ENCODE measurements at places on chromosomes 2 and 18.

DNA sequence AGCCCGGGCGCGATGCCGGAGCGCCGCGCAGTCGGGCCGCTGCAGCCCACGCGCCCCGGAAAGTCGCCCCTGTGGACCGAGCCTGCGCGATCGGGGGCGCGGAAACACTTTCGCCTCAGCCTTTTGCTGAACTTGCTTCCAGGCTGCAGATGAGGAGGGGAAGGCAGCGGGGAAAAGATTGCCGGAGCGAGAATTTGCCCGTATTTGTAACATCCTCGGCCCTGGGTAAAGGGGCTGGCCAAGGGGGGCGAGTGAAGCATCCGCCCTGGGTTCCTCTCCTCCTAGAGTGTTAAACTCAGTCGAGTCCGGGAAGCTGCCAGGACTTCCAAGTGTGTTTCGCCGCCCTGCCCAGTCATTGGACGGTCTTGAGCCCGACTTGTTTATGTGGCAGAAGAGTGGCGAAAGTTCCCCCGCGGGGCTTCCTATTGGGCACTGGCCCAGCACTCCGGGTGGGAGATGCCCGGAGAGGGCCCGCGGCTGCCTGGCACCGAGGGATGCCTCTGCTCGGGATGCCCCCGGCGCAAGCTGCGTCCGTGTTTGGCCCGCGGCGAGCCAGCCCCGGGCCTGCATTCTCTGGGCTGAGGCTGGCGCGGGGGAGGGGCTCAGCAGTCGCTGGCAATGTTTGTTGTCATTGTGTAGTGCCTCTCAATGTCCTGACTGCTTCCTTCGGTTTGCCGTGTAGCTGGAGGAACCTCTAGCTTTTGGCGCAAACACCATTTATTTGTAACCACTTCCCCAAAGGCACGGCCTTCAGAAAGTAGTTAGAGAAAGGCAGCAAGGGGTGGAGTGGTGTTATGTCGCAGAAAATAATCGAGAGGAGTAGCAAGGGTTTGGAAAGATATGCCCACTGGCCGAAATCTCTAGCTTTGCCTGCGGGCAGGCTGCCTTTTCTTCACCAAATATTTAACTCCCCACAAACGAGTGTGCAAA, 1.1 kb downstream of the CYBRD1 start:
- no peak for DNase-seq

DNA sequence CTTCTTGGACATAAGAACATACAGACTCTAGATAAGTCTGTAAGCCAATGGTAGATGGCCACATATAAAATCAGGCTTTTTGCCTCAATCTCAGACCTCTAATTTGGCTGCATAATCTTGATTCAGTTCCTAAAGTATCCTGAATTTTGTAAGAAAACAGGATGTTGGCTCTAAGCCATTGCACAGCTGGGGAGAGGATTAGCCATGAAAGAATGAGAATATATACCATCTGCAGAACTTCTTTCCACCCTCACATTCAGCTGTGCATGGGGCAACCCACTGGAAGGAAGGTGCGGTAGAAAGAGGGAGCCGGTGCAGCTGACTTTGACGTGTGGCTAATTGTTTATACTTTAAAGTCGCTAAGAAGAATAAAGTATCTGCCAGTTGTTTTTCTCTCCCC, 1061.6 kb upstream of the FAM98A start:
- no peak for DNase-seq

DNA sequence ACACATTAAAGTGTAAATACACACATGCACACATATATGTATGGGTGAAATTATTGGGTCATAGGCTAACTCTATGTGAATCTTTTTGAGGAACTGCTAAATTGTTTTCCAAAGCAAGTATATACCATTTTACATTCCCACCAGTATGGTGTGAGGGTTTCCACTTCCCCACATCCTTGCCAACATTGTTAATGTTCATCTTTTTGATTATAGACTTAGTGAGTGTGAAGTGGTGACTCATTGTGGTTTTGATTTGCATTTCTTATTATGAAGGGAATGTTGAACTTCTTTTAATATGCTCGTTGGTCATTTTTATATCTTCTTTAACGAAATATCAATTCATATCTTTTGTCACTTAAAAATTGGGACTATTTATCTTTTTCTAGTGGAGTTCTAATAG, 181.8 kb upstream of the GCFC2 start:
- DNase-seq, result no peak

GRCh38 chr2:96874198-96874831, 4.4 kb upstream of the SEMA4C start:
- no peak for DNase-seq

DNA sequence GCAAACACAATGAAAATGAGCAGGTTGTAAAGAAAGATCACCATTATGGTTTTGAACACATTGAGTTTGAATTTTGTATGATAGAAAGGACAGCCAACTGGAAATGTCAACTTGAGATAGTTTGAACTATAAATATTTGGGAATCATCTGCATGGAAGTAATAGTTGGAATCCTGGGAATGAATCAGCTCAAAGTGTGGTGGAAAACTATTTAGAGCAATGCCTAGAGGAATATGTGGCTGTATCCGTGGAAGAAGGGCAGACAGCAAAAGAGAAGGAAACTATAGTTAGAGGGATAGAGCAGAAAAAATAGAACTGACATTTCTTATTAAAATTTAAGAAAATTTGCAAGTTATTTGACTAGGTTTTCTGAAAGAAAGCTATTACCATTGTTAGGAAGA, 112.5 kb upstream of the OTX1 start:
- DNase-seq, result no peak

GRCh38 chr18:1438458-1438910, 533.8 kb downstream of the ADCYAP1 start:
- DNase-seq, result no peak

- DNase-seq, result no peak
These were observed 76.9 kb downstream of the NRXN1 start for GRCh38 chr2:50955081-50955480.

DNA sequence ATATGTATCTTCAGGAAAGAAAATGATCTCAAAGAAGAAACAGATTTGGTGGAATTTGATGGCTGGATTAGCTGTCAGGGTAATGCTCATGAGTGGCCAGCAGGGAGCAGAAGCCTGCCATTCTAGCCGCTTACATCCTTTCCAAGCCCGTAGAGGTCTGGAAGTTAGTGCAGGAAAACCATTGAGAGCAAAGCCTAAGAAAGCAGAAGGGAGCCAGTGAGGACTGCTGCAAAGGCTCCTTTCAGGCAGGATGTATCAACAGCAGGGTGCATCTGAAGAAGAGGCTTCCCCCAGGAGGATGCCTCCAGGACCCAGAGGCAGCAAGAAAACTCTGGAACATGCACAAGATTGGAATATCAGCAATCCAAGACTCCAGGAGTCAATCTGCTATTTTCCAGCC, 22.9 kb upstream of the LBH start:
- DNase-seq, result no peak

DNA sequence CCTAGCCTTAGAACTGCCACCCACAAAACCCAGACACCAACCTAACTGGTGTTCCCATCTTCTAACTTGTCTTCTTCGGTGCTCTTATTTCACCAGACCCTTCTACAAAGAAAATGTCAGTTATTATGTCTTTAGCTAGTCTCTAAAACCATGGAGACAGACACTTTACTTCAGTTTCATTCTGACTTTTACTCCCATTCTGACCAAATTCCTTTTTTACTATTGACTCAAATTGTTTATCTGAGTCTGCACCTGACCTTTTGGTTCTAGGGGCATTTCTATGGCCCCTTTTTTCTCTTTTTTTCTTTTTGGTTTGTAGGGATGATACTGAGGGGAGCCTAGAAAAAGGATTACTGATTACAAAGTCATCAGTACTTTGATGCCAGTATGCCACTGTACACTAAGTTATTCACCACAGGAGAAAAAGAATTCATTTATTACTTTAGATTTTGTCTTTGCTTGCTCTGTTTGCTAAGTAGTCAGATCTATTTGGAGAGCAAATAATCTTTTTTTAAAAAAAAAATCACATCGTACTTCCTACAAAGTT, 6.8 kb upstream of the SLC1A4 start:
- DNase-seq, result no peak

- DNase-seq, result peak; percentile 73
These were observed at the start of gene CLIP4 for GRCh38 chr2:29114946-29115609. Gene CLIP4, plus strand, starts transcription at chr2:29115415. Its CDS starts 5,974 bp downstream, at chr2:29121389.

DNA sequence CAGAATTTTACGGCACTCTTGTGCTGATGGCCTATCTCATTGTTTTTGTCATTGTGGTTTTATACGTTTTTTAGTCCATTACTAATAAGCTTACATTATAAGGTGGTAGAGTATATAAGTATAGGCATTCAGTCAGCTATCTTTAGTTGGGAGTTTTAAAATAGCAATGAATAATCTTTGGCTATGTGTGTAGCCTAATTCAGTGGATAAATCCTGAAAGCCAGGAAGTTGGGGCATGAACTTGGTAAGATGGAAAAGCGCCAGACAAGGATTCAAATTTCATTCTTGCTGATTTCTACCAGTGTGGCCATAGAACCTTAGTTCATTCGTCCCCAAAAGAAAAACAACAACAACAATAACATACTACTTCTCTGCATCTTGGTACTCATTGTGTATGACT, 31.2 kb downstream of the EPC2 start:
- DNase-seq, result no peak

DNA sequence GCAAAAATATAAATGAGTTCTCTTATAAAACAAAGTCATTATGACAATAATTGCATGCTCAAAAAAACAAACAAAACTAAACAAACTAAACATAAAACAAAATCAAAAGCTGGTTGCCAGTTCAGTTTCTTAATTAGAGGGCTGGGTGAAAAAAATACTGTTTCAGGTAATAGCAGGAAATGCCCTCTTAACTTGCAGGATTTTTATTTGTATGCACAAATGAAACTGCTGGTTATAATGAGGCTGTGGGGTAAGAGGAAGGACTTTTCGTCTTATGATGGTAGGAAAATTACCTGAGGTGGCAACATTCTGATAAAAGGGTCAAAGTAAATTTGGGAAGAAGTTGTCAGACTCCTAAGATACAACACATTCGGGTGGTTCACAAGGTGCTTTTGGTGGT, 21.5 kb upstream of the CDKL4 start:
- DNase-seq, result no peak

All from effector memory CD8-positive, alpha-beta T cell (primary cell).